GM12865 (cell line): ENCODE measurements at places on chromosomes 16 and 17.

GRCh38 chr16:75847172-75847571, 120.9 kb upstream of the CPHXL start:
- DNase-seq: no peak

GRCh38 chr17:68657166-68657565, 56.0 kb upstream of the FAM20A start:
- DNase-seq: no peak

GRCh38 chr16:51175081-51175480, 24.0 kb upstream of the SALL1 start:
- no peak for DNase-seq

DNA sequence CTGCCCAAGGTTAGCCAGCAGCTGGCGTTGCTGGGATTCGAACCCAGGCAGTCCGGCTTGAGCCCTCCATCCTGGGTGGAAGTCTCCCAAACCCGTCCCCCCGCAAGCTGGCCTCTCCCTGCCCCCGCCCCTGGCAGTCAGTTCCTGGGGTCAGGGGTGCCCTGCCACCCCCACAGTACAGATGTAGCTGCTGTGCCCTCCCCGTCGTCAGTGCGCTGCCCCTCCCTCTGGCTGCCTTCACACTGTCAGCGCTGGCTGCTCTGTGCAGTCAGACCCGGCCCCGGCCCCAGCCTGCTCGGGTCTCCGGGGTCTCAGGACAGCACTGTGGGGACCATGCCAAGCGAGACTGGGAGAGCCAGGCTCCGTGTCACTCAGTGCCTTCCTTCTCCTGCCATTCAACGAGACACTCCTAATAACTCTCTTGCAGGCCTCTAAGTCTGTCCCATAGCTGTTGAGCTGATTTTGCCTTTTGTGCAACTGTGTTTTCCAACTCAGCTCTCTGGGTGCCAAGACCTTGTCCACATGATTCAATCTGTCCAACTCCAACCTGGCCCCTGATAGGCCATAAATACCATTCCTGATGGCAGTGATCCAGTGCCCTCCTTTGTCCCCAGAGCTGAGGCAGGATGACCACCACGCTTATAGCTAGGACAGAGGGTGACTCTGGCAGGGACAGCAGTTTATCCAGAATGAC, 55.5 kb upstream of the IL34 start:
- DNase-seq: no peak

GRCh38 chr17:82060001-82060380, 5.6 kb downstream of the DUS1L start:
- no peak for DNase-seq

GRCh38 chr16:77767826-77768225, 20.5 kb upstream of the VAT1L start:
- DNase-seq: no peak

- no peak for DNase-seq
These were observed 24.0 kb downstream of the PCTP start for GRCh38 chr17:55774846-55775271.
